ENCODE measurements at places on chromosomes 11 and 22. TPM values are rescaled to one million over a fixed set of nuclear protein-coding genes. Genes with fewer than 3 reads are reported as not detected.

Gene TBX1
- total RNA-seq, result 8.0 TPM

DNA sequence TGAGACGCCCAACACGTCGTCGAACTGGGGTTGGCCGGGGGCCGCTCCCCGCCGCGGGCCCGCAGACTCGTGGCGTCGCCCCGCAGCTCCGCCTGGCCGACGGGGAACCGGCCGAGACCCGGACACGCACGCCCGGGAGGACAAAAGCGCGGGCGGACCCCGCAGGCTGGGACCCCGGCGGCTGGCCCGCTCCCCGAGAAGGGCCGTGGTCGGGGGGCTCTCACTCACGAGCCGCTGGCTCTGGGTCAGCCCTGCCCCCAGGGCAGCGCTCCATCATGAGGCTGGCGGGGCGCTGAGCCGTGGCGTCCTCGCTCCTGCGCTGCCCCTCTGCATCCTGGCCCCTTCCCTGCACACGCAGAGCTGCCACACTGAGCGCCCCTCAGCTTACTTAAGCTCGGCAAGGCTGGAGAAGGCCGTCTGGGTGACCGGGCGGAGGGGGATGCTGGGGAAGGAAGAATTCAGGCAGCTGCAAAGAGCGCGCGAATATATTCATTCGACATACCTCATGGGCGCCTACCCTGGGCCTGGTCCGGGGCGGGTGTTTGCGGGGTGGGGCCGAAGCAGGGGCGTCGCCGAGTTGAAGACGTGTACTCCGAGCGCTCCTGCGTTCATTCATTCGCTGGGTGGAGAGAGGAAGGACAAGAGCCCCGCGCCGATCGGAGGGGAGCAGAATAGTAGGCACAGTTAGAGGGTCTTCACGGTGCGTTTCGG is 579 bp upstream of the CYB5R2 start:
- DNase-seq, result no peak

Gene LIN7C
- total RNA-seq, result 15.5 TPM

- DNase-seq, result no peak
Observed at GRCh38 chr22:19503869-19504268, 20.3 kb downstream of the CLDN5 start.
